ENCODE measurements at places on chromosomes 4 and X. TPM values are rescaled to one million over a fixed set of nuclear protein-coding genes. Genes with fewer than 3 reads are reported as not detected.
A peak's percentile ranks its signal among the peaks of the same experiment; 100 is the strongest.

GRCh38 chr4:38664706-38665401 lies 855 bp downstream of the KLF3 start:
- peak; percentile 20 for ATAC-seq

- ATAC-seq = no peak
Observed at GRCh38 chrX:52361941-52362340, 6.9 kb upstream of the XAGE2 start.

DNA sequence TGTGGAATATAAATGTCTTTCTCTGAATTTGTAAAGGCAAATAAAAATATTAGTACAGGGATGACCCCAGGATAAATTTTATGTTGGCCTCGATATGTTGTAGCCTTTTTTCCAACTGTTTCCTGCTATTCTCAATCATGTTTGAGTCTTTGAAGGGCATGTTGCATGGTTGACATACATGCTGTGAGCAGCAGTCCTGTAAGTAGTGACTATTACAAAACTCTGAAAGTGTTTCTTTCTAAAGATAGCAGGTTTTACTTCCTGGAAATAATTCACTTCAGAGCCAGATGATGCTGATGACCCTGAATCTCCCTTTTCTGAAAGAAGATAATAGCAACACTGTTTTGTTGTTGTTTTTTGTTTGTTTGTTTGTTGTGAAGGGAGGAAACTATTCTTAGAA lies 393.0 kb upstream of the GNPDA2 start:
- ATAC-seq = no peak

GRCh38 chr4:5340991-5341451 lies 289.7 kb downstream of the STK32B start:
- no peak for ATAC-seq

DNA sequence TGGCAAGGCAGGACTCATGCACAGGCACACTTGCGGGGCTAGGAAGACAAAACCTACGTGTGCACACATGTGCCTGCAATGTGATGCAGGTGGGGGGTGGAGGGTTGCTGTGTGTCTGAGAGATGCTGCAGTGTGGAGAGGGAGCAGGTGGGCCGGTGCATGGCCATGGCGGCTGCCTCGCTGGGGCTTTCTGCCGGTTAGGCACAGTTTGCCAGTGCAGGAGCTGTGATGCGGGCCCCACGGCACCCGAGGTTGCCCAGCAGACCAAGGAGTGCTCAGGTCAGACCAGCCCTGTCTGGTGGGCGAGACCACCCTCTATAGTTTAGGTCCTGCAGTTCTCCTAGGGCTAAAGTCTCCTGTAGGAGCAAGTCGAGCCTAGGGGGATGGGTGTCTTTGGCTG lies 4.4 kb upstream of the AFM start:
- ATAC-seq = no peak

DNA sequence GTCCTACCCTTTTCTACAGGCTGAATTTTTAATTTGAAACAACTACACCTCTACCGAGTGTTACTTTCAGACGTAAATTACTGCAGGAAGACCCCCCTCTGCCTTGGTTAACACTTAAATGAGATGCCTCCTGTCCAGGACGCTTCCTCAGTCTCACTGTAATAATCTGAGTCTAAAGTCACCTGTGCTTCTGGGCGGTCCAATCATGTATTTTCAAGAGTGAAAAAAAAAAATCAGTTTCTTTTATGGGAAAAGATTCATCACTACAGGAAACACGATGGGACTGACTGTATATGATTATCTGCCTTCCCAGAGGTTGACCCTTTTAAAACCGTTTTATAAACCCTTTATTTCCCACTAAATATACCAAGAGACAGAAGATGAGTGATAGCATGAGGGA lies 776 bp downstream of the RBM47 start:
- ATAC-seq = no peak

DNA sequence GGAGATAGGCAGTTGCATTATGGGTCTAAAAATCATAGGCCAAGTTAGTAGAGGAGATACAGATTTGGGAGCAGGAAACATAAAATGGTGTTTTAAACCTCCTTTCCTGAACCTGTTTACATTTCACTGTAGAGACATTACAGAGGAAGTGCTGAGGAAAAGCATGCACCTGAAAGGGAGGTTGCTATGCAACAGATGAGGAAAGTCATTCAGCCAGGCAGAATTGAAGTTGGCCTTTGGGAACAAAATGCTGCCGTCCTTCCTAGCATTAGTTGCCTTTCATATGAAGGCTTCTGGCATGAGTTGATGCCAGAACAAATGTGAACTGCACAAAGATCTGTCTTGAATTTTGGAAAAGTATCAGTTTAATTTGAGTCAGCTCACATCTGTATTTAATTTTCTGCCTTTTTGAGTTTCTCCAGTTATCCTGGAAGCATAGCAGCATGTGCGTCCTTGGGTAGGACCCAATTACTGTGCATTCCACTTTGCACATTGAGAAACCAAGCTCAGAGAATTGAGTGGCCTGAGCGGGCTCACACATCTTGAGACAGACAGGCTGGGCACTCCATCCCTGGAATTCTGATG lies 38.2 kb downstream of the MAGED1 start:
- ATAC-seq = no peak

Gene ADH4
- total RNA-seq = 0.26 TPM

Gene YY2
- total RNA-seq = 4.3 TPM

Gene SPACA5
- total RNA-seq = not detected

Gene SMPX
- not detected for total RNA-seq

Gene TCEAL7
- total RNA-seq = 4.9 TPM

Gene ANAPC10
- total RNA-seq = 31.1 TPM

Gene TIGD2
- total RNA-seq = 9.9 TPM

Measured in motor neuron (in vitro differentiated cells).